ENCODE measurements at places on chromosomes 11 and 22.

GRCh38 chr11:15913261-15913660, 443.1 kb downstream of the SOX6 start:
- no peak overlapping the region for H3K4me3 ChIP-seq
- no peak for DNase-seq
- H3K4me1 ChIP-seq: no peaks in the 10 kb centered on the region
- no peaks in the 10 kb centered on the region for H3K27me3 ChIP-seq
- H3K36me3 ChIP-seq: no peaks in the 10 kb centered on the region

GRCh38 chr11:86183694-86184093, 60.9 kb upstream of the EED start:
- no peak overlapping the region for H3K27ac ChIP-seq
- H3K4me1 ChIP-seq: peaks cover 18% of the 10 kb centered on the region
- no peak overlapping the region for H3K4me3 ChIP-seq
- DNase-seq: no peak
- no peaks in the 10 kb centered on the region for H3K36me3 ChIP-seq

GRCh38 chr11:110305169-110306018, 9.0 kb upstream of the RDX start:
- no peak overlapping the region for H3K27ac ChIP-seq
- no peaks in the 10 kb centered on the region for H3K27me3 ChIP-seq

DNA sequence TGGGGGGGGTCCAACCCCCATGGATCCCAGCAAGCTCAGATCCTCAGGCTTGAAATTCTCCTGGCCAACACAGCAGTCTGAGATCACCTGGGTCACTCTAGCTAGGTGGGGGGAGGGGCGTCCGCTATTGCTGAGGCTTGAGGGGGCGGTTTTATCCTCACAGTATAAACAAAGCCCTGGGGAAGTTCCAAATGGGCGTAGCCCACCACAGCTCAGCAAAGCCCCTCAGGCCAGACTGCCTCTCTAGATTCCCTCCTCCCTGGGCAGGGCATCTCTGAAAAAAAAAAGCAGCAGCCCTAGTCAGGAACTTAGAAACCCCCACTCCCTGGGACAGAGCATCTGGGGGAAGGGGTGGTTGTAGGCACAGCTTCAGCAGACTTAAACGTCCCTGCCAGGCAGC, 16.7 kb downstream of the TRPC6 start:
- no peak overlapping the region for H3K27ac ChIP-seq
- no peak overlapping the region for H3K4me3 ChIP-seq
- H3K4me1 ChIP-seq: no peaks in the 10 kb centered on the region
- H3K36me3 ChIP-seq: no peaks in the 10 kb centered on the region
- no peak for DNase-seq
- H3K27me3 ChIP-seq: no peaks in the 10 kb centered on the region

Measured in gastrocnemius medialis (tissue), 4 donors.